ENCODE measurements at places on chromosomes 2 and 18.

DNA sequence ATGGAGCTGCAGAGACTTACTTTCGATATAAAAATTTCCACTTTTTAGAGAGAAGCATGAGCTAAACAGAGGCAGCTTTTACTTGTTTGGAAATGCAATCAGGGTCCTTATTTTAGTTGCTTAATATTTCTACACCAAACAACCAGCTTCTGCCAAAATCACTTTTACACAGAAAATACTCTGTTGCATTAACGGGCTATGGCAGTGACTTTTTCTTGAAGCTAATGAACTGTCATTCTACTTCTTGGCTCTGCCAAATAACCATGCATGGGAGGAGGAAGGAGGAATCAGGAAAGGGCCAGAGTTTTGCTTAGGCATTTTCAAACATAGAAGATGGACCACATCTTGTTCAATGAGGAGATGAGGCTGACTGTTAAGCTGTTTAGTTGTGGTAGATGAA is 23.6 kb upstream of the LTBP1 start:
- DNase-seq = no peak

- no peak for DNase-seq
Measured at GRCh38 chr2:9908639-9909038, 42.9 kb upstream of the GRHL1 start.

DNA sequence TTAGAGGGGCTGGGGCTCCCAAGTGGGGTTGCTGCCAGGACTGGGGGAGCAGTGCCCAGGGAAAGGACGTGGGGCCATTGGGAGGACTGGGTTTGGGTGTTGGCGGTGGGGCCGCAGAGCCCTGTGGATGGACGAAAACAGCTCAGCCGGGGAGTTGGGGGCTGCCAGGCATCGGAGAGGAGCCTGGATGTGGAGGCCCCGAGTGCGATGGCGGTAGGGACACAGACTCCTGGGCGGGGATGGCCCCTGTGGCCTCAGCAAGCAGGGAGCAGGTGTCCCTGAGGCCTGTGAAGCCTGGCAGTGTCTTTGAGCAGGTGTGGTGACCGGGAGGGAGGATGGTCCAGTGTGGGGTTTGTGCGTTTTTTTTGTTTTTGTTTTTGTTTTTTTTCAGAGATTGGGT is 13.3 kb downstream of the CTDP1 start:
- DNase-seq = no peak

DNA sequence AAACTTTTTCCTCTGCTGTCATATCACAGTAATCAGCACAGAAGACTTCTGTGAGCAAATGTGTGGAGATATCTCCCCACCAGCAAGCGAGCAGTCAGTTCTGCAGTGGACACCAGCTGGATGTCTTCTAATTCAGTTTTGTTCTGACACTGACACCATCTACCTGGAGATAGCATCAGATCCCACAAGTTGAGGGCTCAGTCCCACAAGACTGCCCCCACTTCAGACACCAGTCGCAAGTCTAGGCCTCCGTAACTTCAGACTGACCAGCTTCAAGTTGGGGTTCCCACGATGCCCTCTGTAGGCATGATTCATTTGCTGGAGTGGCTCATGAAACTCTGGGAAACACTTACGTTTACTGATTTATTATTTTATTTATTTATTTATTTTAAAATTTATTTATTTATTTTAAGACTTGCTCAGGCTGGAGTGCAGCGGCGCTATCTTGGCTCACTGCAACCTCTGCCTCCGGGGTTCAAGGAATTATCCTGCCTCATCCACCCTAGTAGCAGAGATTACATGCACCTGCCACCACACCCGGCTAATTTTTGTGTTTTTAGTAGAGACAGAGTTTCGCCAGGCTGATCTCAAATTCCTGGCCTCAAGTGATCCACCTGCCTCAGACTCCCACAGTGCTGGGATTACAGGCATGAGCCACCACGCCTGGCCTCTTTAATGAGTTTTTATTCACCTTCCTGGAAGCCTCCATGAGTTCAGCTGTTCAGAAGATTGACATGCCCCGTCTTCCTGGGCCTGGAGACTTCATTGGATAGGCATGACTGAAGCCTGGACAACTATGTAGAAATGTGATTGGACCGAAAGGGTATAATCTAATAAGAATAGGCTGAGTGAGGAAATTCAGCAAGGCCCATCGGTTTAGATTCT is 55.7 kb downstream of the PAPOLG start:
- DNase-seq = no peak

DNA sequence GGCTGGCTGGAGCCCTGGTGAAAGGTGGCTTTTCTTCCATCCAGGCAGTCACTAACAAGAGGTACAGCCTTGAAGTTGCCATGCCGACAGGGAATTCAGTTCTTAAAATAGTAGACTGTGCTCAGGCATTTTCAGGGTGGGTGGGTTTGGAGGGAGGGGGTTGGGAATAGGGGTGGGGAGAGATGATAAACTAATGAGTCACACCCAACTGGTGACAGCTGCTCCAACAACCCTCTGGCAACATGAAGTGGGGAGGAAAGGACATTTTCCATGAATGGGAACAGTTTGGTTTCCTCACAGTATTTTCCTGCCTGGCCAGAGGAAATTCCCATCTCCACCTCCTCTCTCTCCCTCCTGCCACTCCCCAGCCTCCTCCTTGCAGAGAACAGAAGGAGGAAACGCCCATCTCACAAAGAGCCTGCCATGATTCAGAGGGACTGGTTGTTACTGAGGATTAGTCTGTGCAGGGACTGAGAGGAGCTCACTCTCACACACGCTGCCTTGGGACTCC is 113.0 kb upstream of the SLC1A4 start:
- no peak for DNase-seq

- DNase-seq = no peak
Measured at GRCh38 chr2:121666042-121666441, 16.8 kb upstream of the CLASP1 start.

- DNase-seq = no peak
Measured at GRCh38 chr2:54586062-54586461, 129.9 kb downstream of the SPTBN1 start.

DNA sequence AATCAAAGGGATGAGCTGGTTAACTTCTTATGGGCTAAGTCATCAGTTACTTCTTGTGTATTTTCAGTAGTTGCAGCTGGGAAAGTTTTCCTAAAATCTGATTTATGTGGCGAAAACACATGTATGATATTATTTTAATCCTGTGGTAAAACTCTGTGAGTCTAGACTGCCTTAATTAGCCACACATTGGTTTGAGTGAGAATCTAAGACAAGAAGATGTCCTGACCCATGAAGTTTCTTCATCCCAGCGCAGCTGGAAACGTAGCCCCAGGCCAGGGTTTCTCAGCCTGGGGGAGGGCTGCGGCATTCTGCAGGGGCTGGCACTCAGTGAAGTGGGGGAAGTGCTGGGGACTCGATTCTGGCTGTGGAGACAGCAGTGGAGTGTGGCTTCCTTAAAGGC is 44.7 kb upstream of the INHBB start:
- DNase-seq = no peak

DNA sequence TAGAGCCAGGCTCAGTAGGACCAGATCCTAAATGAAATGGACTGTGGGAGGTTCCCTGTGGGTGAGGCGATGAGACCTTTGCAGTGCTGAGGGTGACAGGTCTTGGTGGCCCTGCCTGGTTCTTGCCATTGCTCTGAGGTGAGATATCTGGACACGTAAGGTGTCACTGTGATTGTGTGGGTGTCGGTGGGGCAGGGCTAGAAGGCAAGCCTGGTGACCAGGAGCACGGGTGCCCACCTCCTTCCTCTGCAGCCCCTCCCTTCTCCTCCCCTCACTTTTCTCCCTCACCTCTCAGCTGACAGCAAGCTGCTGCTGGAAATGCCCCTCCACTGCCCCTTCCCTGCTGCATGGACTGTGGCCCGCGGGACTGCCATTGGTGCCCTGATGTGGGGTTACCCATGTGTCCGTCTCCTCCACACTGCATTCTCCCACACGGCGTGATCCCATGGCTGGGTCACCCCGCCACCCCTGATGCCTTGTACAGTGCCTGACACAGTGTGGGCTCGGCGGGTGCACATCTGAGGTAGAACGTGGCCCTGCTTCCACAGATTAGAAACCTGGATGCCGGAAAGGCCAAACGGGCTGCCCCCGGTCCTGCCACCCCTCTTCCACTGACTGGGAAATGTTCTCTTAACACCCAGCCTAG is 55.6 kb upstream of the FOSL2 start:
- DNase-seq = no peak

- DNase-seq = no peak
Measured at GRCh38 chr2:20578895-20579825, 71.7 kb downstream of the HS1BP3 start.

DNA sequence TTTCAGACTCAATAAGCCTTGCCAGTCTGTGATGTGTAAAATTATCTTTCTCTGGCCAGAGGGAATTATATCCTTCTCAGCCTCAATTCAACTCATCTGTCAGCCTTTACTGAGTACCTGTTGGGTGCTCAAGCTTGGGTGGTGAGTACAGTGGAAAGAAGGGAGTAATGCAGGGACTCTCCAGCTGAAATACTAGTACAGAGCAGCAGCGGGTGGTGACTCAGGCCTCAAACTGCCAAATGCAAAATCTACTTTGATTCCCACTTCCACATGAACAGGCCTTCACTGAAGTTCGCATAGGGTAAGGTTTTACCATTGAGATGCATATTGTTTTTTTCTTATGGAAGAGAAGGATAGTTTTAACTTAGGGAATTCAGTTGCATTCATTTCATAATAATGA is 326.8 kb downstream of the LRRTM1 start:
- DNase-seq = no peak

DNA sequence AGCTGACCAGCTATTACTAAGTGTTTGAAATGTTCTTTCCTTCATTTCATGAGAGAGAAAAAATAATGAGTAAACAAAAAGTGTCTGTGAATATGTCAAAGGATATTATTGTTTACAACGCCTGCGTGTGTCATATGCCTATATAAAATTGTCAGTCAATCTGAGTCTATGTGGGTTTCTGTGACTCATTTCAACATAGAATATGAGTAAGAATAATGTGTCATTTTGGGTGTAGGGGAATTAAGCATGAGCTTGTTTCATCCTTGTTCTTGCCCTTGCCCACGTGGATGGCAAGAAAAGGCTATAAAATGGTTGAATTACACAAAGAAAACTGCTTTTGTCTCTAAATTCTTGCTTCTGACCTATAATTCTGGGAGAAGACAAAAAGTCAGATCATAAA is 466.0 kb downstream of the PTH2R start:
- DNase-seq = no peak

- no peak for DNase-seq
Measured at GRCh38 chr2:20170704-20171250, 54.2 kb downstream of the SDC1 start.

- no peak for DNase-seq
Measured at GRCh38 chr2:237405605-237406004, 8.4 kb downstream of the COL6A3 start.

DNA sequence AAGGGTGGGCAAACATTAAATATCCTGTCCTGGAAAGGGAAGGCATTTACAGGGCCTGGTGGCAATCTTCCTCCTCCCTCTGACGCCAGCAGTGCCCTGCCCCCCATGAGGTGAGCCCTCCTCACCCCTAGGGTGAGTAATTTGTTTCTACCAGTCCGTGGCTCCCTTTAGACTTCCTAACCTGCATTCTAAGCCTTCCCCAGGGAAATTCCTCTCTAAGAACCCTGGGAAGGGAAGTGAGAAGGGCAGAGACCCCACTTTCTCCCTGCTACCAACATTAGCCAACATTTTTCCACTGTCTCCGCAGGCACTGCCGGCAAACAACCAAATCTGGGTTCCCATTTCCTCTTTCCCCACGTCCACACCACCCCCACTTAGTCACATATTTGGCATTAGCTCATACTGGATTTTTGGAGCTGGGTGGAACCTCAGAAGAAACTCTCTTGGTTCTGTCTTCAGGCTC is 69.3 kb downstream of the NRP2 start:
- DNase-seq = no peak

- DNase-seq = no peak
Measured at GRCh38 chr2:212726403-212726802, 187.8 kb upstream of the ERBB4 start.
